Stimulated activated CD4-positive, alpha-beta T cell treated with anti-CD3 and anti-CD28 coated beads, Interleukin-1b, Interleukin-23, amount 100 ng/mL, for 1 hour (primary cell): ENCODE measurements at places on chromosomes 4 and X.

DNA sequence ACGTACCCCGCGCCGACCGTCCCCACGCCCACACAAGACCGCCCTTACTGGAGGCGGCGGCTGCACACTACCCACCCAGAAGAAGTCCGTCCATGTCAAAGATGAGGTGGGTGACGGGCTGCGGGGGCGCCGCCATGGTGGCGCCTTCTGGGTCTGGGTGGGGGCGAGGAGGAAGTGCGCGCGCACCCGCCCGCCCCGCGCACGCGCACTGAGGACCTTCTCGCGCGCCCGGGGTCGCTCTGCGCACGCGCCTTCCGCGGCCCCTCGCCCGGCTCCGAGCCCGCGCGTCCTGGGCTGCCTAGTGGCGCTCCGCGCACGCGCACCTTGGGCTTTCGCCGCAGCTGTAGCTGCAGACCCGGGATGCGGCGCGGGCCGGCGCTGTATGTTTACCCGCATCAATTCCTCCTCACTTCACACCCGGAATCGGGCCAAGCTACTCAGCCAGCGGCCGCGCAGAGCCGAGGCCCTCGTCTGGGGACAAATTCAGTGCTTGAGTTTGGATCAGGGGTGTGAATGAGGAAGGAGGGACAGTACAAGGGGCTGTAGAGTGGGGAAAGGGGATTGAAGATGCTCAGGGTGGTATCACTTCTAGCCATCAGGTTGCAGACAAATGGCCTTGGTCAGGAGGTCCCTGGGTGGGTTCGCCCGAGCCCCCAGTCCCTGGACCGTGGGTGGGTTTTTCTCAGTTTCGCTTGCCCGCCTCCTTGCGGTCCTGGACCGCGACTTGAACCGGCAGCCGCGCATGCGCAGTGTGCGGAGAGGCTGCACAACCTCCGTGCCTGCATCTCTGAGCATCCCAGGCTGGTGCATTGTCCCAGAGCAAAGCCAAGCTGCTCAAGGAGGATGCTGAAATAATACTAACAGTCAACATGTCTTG lies at the start of gene PUDP:
TSS of gene PUDP (minus strand) at position 176 of the 877 bp plus-strand sequence. CDS start at position 136, 40 bp downstream.
- peak; percentile 62 for DNase-seq

- DNase-seq, result no peak
These were observed at the start of gene SLC2A9 for GRCh38 chr4:10020871-10021652. TSS of gene SLC2A9 (minus strand) at chr4:10021497. CDS start at chr4:10021429, 68 bp downstream.

GRCh38 chr4:74316397-74316796 lies 8.1 kb downstream of the EPGN start:
- DNase-seq, result no peak

DNA sequence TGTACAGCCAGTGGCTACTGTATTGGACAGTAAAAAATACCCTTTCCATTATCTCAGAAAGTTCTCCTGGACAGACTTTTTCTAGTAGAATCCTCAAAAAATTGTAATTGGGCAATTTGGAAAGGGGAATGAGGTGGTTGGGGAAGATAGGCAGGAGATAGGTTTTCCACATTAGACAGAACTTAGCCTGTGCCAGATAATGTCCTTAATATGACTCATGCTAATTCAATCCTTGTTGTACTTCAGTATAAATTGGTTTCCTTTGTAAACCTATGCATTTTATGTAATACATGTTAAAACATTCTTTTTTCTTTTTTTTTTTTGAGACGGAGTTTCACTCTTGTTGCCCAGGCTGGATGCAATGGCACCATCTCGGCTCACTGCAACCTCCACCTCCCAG lies 8.9 kb downstream of the EIF4E start:
- DNase-seq, result no peak

GRCh38 chrX:42117318-42117717 lies 194.0 kb upstream of the CASK start:
- no peak for DNase-seq
